ENCODE measurements at places on chromosomes 4 and X.

DNA sequence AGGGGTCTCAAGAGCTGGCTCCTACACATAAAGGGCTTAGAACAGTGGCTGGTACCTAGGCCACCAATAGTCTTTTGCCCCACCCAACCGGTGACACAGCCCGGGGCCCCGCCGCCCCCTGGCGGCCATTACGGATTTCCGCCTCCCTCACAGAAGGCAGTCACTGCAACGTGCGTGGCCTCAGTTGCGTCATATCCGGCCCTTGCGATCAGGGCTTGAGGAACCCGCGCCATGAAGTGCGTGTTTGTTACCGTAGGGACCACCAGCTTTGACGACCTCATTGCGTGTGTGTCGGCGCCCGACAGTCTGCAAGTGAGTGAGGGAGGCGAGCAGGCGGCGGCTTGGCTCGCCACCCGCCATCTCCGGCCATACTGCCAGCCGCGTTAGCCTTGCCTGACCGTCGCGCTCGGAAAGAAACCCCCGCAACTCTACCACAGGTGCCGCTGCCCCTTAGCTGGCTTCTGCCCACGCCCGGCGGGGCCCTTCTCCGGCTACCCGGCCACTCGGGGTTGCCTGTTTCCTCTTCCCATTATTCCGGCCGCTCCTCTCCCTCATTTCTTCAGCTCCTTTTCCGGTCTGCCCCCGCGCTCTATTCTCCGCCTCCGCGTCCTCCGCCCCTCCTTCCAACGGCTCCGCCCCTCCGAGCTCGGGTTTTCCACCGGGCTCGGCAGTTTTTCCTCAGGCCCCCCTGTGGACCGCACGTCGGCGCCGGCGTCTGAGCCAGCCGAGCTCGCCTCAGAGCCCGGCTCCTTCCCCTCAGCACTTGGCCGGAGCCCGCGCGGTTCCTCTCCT lies at the start of gene ALG13:
ALG13 (plus strand) TSS at position 183 of the 792 bp plus-strand sequence; CDS start at position 232, 49 bp downstream.
- peak; percentile 86 for DNase-seq

DNA sequence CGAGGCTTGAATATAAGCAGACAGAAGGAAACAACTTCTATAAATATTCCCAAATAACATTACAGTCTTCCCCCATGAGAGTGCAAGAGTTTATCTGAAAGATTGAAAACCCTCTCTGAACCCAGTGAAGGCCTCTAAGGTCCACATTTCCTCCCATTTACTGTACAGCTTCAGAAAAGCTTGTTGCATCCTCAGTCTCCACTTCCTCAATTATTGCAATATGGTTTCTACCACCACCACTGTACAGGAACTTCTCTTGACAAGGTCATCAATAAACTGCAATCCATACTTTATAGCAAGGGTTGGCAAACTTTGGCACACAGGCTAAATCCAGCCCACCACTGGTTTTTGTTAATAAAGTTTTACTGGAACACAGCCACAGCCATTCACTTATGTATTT lies 239.0 kb downstream of the THOC2 start:
- no peak for DNase-seq

DNA sequence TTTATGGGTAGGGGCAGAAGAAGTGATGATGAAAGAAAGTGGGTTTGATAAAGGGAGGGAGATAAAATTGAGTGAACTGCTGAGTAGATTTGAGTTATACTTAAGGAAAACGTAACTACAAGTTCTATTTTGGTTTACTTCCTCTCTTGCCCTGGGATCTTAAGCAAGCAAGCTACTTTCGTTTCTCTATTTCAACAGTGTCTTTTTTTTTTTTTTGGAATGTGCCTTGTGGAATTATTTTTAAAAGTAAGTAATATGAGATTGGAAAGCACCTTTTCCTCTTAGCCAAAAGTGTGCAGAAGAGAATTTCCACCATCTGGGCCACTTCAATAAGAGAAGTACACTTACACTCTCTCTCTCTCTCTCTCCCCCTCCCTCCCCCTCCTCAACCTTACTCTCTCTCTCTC lies 16.0 kb upstream of the C4orf36 start:
- no peak for DNase-seq

DNA sequence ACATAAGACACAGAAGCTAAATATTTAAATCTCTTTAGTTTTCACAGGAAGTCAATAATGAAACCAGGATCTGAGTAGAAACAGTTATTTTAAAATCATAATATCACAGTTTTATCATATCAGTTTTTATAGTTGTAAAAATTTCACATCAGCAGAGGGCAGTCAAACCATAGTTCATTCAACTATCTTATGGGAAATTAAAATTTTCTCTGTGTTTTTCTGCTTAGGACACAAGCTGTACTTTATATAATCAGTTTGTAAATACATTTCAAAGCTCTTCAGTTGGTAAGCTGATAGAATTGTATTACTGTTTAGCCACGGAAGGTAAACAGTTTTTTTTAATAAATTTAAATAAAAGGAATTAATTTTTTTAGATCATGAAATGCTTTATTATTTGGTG lies 204.8 kb upstream of the NUDT6 start:
- DNase-seq: no peak

GRCh38 chr4:87114245-87115062 lies 106.0 kb downstream of the KLHL8 start:
- DNase-seq: no peak

DNA sequence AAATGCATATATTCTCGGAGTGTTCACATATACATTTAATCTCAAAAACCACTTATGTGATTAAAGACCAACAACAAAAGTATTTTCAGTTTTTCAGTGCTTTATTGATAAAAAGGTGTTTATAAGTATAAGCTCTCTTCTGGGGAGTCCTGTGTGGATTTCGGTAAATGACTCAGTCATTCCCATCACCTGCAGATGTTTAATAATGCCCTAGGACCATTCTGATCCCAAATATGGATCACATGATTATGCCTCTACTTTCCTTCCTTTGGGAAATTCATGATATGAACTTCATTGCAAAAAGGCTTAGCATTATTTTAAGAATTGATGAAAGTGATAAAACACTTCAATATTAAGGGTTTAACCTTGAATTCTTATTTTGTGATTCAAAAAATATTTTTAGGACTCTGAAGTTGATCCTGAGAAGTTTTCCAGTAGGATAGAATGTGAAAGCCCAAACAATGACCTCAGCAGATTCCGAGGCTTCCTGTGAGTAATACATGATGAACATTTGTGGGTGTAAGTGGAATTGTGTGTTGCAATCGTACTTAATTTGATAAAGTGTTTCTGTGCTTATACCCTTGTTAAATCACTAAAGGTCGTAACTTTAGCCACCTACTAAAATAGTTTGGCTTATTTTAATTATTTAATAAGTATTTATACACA lies 40.2 kb downstream of the ATP10D start:
- DNase-seq: no peak

DNA sequence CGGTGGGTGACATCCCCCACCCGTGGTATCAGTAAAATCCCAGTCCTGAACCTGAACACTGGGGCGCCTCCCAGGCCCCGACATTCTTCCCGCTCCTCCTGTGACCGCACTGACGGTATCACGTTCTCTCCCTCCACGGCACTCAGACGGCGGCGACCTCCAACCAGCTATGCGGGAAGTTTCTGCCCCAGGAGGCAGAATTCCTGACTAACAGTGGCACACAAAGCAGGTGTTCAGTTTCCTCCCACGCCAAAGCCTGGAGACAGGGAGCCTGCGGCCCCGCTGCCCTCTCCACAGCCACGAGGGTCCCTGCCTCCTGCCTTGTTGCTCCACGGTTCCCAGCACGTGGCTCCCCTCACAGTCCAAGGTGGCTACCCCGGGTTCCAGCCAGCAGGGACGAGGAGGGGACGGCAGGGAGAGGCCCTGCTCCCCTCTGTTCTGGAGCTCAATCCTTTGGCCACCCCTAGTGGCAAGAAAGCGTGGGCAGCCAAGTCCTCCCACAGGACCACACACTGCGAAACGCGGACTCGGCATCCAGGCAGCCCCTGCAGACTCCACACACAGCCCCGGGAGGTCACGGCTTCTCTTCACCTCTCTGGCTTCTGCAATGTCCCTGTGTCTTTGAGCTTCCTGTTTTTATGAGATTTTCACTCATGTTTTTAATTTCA lies 15.2 kb downstream of the CTBP1 start:
- DNase-seq: no peak

- DNase-seq: no peak
Observed at GRCh38 chr4:83272900-83273299, 11.7 kb downstream of the COQ2 start.

DNA sequence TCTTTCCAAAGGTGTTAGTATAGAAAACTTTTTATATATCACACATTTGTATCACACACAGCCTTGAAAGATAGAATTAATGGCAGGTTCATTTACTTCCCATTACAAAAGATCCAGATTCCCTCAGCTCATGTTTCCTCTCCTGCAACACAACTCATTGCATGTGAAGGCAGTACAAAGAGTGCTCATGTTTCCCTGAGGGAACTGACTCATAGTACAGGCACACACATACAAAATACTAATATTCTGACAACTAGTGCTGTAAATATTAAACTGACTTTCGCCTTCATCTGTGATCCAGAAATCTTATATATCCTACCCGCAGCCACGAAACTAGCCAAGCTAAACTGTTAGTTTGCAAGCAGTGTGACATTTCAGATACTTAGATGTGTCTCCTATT lies 819.8 kb upstream of the PCDH7 start:
- no peak for DNase-seq

DNA sequence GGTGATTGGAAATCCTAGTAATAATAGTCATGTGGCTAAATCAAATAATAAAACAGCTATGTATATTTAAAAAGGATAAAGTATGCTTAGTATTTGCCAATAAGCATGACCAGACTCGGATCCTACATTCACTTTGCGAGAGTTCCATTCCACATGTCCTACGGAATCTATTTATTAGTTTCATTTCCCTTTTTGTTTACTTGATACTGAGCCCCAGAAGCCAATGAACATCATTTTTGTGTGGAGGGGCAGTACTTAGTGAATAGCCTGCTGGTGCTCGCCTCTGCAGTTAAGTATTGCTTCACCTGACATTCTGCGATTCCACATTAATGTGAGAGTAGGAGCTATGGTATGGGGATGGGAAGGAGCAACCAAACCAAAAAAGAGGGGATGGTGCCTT lies 58.5 kb upstream of the NAP1L5 start:
- no peak for DNase-seq

- no peak for DNase-seq
Observed at GRCh38 chr4:147836807-147837206, 104.9 kb downstream of the ARHGAP10 start.

DNA sequence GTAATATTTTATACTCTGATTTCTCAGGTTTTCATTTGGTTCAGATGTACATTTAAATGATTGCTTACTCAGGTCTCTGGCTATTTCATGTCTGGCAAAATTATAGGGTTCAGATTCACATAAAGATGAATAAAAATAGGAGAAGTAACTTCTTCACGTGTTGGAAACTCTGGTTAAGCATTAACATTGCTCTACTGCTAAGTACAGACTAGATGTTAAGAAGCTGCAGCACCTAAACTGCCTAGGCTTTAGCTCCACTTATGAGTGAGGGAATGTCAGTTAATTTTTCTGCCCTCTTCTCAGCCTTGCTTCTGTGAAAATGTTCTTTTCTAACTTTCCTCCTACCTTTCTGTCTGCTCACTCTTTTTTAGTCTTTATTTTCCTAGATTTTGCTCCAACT lies 361.2 kb downstream of the ARAP2 start:
- DNase-seq: no peak

DNA sequence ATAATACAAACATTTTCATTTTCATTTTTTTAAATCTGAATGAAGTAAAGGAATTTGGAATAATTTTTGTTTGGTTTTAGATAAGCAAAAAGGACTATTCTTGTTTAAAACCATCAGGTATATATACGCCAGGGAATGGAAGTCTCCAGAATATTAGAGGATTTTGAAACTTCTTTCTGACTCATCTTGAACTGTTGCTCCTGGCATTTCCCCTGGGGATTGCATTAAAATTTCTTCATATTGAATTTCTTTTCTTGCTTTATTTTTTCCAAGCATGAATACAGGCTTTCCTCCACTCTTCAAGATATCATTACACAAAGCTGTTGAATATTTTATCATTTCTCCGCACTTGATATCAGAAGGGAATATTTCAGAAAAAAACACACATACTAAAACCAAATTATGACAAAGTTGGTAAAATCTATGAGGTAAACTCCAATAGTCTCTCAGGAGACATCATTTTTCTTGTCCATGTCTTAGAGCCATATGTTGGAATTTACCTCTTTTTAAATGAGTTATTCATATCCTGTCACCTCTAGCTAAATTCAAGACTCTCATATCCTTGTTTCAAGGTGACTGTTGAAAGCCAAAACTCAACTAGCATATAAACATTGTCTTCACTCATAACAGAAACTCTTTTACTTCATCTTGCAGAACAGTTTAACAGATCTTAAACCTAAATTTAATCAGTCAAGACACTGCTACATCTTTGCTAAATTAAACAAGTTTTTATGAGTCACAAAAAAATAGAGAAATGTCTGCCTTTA lies 20.7 kb upstream of the CSN1S1 start:
- DNase-seq: no peak

DNA sequence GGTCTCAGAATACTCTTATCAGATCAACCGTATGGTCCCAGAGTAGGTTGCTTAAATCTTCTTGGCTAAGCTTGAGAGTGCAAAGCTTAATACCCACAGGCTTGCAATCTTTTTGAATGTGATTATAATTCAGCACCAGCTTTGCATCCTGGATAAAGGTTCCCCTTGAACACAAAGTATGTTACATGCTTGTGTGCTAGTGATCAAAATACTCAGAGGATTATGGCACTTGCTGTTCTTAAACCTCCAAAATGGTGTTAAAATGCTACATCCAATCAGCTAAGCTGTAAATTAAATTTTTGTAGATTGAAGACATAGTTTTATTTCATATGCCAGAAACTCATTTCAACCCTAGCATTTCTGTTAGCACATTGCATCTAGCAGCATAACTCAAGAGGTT lies 812.2 kb upstream of the TENM3 start:
- no peak for DNase-seq

DNA sequence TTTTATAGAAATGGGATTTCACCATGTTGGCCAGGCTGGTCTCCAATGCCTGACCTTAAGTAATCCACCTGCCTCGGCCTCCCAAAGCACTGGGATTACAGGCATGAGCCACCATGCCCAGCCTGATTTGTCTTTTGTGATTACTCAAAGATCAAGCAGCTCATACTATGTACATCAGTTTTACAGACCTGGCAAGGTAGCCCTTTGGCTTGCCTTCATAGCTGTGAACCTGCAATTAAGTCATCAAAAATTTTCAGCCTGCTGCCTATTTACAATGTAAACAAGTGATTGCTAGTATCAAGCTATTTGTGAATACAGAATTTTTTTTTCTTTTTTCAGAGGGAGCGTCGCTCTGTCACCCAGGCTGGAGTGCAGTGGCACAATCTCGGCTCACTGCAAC lies 46.2 kb downstream of the GSX2 start:
- DNase-seq: no peak

- no peak for DNase-seq
Observed at GRCh38 chr4:55124322-55125076, 896 bp downstream of the KDR start.

DNA sequence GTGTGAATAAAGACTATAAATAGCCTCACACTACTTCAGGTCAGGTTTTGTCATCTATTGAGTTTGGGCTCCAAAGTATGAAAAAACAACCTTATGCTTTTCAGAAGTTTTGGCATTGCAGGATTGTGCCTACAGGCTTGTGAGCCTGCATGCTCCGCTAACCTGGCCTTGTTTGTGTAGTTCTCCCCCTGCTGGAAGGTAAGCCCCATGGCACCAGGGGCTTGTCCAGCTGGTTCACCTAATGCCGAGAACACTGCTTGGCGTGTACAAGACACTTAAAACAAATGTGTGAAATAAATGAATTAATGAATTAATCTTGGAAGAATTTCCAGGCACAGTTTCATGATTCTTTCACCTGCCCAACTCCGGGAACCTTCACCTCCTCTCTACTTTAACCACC lies 1.8 kb upstream of the HSD17B10 start:
- DNase-seq: peak; percentile 50

GRCh38 chrX:30005813-30006212 lies 209.6 kb upstream of the MAGEB2 start:
- DNase-seq: no peak

Data from activated CD4-positive, alpha-beta T cell treated with anti-CD3 and anti-CD28 coated beads, Interleukin-2, amount 50 U/mL, for 4 hours (primary cell).